Mesenteric fat pad (tissue), 1 donor: ENCODE measurements at places on chromosomes 7 and 10.

DNA sequence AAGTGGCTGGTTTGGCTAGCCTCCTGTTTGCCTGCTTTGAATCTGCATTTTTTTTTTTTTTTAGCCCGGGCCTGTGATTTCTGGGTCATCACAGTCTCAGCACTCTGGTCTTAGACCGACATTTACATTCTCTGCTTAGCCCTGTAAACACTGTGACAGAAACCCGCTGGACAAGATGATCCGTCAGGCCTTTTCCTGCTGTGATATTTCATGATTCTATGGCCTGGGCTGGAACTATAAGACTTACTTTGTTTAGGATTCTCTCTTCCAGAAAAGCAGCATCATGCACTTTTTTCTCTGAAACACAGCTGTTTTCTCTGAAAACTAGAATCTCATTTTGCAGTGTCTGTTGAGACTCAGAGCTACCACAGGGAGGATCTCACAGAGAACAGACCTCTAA lies 705.5 kb downstream of the GRID1 start:
- no peak for DNase-seq

GRCh38 chr10:6297951-6298381 lies 95.2 kb downstream of the PFKFB3 start:
- DNase-seq: no peak

- DNase-seq: no peak
Observed at GRCh38 chr7:123652406-123652805, 3.3 kb upstream of the LMOD2 start.

GRCh38 chr10:128063736-128064107 lies 62.5 kb downstream of the MKI67 start:
- peak; percentile 71 for DNase-seq

DNA sequence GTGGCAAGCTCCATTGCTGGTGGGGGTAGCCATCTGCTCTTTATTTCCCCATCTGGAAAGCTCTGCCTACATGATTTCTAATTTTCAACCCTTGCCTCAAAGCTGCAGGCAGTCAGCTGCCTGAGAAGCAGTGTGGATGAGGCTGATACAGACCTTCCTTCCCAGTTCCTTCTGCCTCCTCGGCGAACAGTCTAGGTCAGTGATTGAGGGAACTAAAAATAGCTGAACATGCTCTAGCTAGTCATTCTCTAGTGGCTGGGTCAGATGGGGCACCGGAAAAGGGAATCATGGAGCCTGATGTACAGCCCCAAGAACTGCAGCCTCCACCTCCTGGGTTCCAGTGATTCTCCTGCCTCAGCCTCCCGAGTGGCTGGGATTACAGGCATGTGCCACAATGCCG lies 48.7 kb downstream of the NAMPT start:
- DNase-seq: no peak

DNA sequence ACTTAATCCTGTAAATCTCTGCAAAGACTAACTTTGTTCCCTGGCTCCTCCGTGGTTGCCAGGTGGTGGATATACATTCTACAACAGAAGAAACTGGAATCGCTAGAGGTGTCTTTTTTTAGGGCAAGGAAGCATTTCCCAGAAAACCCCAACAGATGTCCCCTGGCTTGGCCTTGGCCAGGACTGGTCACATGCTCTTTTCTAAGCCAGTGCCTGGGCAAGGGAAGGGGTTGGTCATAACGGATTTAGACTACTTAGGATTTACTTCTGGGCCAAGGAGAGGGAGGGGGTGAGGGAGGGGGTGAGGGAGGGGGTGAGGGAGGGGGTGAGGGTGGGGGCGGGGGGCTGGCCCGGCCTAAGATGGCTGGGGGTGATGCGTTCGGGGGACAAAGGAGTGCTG lies 105.7 kb downstream of the SNX10 start:
- DNase-seq: no peak

DNA sequence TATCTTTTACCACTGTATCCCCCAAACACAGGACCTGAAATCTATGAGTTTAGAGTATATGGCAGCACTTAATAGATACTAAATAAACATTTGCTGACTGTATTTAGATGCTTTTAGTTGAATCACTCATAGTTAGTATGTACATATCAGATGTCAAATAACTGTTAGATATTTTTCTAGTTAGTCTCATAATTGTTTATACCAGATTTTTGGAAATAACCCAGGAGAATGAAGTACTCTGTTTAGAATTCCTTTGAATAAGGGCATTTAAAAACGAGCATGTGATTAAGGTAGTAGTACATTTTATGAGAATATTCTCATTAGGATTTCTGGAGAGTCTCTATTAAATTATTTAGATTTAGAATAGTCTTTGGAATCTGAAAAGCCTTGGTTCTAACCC lies 22.3 kb upstream of the ZEB1 start:
- no peak for DNase-seq

DNA sequence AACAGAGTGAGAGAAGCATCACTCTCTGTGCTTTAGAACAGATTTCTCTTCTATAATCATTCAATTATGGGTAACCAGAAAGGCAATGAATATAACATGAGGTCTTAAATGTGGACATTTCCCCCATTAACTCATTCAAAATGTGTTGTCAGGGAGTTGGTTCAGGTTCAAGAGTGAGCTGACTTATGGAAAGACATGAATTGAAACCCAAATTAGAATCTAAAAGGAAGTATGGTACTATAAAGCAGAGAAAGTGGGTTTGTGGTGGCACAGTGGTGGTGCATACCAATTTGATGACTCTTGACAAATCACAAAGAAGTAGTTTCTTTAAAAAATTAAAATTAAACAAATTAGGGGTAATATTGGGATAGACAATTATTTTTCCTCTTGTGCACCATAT lies 114.6 kb upstream of the MEOX2 start:
- DNase-seq: no peak

GRCh38 chr7:101555921-101556275 lies 73.2 kb downstream of the MYL10 start:
- DNase-seq: no peak

DNA sequence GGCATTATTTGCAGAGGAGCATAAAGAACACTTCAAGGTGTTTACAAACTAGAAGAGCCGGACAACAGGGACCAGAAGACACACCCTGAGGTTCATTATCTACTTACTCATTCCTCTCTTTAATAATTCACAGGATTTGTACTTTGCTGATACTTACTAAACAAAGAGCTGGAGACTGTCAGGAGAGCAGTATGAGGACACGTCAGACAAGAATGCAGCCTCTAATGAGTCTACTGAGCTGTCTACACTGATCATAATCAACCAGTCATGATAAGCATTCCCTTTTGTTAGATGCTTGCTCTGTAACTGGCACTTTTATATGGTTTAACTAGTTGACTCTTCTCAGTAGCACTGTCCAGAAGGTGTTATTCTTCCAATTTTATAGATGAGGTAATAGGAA lies 243.3 kb upstream of the CDC14C start:
- DNase-seq: no peak

DNA sequence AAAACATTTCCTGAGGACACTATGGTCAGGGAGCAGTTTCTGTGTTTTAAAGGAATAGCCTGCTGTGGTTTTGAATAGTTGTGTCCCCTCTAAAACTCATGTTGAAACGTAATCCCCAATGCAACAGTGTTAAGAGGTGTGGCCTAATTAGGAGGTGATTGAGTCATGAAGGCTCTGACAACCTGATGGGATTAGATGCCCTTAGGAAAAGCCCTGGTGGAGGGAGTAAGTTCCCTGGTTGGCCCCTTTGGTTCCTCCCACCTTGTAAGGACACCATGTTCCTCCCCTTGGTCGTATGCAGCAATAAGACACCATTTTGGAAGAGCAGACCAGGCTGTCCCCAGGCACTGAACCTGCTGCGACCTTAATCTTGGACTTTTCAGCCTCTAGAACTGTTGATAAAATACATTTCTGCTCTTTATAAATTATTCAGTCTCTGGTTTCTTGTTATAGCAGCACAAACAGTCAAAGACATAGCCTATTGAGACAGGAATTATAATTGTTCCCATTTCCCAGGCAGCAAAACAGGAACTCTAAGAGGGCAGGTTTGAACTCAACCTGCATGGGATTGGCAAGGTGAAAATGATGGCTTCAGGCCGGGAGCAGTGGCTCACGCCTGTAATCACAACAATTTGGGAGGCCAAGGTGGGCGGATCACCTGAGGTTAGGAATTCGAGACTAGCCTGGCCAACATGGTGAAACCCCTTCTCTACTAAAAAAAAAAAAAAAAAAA lies 20.5 kb upstream of the TNS3 start:
- DNase-seq: no peak

- no peak for DNase-seq
Observed at GRCh38 chr7:143050931-143051330, 1.2 kb upstream of the OR6V1 start.

- no peak for DNase-seq
Observed at GRCh38 chr10:88672041-88672440, 7.8 kb downstream of the LIPF start.

GRCh38 chr7:44060948-44061644 lies 4.3 kb downstream of the PGAM2 start:
- DNase-seq: peak; percentile 57

DNA sequence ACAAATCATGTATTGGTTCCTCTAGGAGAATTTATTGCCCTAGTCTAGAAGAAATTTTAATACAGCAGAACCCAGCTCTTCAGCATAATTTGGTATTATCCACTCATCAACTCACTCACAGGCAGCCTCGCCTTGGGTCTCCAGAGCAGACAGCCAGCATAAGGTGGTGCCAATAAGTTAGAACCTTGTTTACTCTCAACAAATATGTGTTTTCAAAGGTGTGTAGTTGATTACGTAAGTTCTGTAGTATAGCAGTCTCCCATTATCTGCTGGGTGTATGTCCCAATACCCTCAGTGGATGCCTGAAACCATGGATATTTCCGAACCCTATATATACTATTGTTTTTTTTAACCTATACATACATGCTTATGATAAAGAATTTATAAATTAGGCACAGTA lies 522.5 kb upstream of the LRRN3 start:
- no peak for DNase-seq

DNA sequence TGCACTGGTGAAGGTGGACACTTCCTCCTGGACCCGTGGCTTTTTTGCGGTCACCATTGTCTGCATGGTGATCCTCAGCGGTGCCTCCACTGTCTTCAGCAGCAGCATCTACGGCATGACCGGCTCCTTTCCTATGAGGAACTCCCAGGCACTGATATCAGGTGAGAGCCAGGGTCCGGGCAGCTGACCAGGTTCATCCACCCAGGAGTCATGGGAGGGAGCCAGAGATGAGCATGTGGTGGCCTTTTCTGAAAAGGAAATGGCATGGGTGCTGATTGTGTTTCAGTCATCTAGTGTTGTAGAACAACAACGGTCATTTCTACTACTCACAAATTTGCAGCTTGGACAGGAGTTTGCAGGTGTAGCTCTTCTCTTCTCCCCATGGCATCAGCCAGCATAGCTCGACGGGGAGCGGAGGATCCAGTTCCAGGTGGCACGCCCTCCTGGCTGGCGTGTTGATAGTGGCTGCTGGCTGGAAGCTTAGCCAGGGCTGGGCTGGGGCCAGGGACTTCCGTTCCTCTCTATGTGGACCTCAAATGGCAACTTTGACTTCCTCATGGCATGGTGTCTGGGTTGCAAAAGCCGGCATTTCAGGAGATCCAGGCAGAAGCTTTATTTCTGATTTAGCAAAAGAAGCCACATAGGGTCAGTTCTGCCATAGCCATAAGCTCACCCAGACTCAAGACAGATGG lies 32.7 kb downstream of the SLC29A3 start:
- no peak for DNase-seq

GRCh38 chr10:91049296-91049987 lies 128.6 kb upstream of the ANKRD1 start:
- DNase-seq: no peak

DNA sequence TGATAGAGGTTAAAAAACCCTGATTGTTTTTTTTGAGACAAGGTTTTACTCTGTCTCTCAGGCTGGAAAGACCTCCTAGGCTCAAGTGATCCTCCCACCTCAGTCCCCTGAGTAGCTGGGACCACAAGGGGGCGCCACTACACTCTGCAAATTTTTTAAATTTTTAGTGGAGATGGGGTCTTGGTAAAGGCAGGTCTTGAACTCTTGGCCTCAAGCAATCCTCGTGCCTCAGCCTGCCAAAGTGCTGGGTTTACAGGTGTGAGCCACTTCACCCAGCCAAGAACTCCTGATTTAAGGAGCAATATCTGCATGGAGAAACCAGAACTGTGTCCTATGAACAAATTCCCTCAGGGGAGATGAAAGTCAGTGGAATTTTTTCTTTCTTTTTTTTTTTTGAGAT lies 7.3 kb upstream of the KLHDC10 start:
- no peak for DNase-seq
